Posterior cingulate gyrus (tissue), 11 donors: ENCODE measurements at places on chromosomes 11 and 22.

DNA sequence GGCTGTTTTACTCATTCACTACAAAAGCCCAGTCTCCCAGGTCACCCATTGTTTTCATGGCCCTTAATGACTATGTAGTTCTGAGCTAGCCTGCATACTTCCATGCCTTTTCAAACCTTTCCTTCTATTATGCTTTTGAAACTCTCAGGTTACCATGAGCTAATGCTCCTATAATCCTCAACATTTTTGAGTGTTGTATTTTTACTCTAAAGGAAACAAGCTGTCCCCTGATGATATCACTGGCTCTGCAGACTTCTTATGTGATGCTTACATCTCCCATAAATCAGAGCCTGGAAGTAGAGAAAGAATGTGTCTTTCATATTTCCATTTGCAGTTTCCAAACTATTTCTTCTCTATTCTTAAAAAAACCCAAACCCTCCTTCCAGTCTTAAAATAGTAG, 159.0 kb upstream of the RAG2 start:
- DNase-seq = no peak

GRCh38 chr11:3139481-3140290, 25.4 kb downstream of the OSBPL5 start:
- peak; percentile 65 for DNase-seq

- DNase-seq = no peak
These were observed 2.3 kb downstream of the ANO9 start for GRCh38 chr11:439315-440064.

DNA sequence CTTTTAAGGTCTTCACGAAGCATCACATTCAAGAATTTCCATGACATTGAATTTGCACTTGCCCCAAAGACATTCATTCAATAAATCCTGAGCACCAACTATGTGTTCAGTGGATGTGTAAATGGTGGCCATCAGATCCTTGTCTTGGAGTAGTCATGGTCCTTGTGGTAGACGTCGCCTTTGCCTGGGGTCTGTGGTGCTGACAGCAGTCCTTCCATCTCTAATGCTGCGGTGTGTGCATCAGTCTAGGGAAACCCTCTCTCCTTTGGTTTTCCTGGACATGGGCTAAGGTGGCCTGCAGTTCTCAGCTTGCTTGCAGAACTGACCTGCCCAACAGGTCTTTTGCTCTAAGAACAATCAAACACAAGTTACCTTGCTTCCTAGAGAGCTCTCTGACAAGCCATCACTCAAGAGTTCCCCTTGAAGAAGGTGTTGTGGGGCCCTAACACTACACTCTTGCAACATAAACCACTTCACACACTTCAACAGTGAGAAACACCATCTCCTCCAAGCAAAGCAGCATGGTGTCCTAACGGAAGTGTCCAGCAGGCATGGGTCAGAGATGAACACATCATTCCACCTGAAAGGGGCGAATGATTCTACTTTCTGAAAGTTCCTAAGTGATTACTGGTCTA, 72.1 kb downstream of the BUD13 start:
- peak; percentile 1 for DNase-seq

- DNase-seq = no peak
These were observed 83.2 kb downstream of the ST3GAL4 start for GRCh38 chr11:126438691-126439090.

- no peak for DNase-seq
These were observed 10.8 kb upstream of the WEE1 start for GRCh38 chr11:9562716-9563115.

- DNase-seq = no peak
These were observed 28.9 kb upstream of the ISX start for GRCh38 chr22:35037089-35037488.

DNA sequence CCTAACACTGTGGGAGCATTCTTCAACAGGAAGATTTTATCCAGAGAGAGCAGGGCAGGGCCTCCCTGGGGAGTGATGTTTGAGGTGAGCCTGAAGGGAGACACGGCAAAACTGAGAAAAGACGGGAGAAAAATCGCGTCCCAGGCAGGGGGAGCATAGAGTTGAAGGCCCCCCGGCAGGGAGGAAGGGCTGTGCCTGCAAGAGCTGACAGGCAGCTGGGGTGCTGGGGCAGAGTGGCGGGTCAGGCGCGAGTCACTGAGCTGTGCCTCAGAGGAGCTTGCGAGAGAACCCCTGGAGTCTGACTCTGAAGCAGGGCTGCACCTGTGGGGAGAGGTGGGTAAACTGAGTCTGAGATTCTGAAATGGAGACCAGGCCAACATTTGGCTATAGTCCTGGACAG, 14.8 kb downstream of the PKNOX2 start:
- no peak for DNase-seq

DNA sequence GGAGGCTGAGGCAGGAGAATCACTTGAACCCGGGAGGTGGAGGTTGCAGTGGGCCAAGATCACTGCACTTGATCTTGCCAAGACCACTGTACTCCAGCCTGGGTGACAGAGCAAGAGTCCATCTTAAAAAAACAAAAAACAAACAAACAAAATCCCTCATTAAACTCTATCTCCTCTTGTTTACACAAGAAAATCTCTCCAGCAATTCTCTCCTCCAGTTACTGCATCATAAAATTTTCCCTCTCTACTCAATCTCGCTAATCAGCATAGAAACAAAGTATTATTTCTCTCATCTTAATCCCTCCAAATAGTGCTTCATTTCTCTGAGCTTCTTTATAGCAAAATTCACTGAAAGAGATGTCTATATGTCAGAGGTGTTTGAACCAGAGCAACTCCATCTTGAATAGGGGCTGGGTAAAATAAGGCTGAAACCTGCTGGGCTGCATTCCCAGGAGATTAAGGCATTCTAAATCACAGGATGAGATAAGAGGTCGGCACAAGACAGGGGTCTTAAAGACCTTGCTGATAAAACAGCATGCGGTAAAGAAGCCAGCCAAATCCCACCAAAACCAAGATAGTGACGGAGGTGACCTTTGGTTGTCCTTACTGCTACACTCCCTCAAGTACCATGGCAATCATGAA, 19.8 kb downstream of the MTMR2 start:
- DNase-seq = no peak

DNA sequence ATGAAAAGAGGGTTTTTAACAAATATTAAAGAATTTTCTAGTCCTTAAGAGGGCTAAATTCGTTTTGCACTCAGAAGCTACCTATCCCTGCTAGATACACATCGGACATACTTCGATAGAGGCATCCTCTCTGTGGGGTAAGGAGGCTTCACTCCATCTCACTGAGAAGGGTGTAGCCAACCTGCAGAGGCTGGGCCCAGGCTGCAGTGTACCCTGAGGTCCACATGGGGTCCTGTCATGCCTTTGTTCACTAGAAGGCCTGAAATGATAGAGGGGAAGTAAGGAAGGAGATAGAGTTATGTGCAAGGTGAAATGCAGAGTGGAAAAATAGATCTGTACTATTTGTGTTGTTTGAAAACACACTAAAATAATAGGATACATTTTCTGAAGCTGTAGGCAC, 45.6 kb downstream of the IGSF9B start:
- no peak for DNase-seq
